Cortex of kidney (tissue), 1 donor: ENCODE measurements at places on chromosomes 4 and X.

GRCh38 chr4:686413-687040 lies 2.4 kb downstream of the SLC49A3 start:
- no peak for DNase-seq

DNA sequence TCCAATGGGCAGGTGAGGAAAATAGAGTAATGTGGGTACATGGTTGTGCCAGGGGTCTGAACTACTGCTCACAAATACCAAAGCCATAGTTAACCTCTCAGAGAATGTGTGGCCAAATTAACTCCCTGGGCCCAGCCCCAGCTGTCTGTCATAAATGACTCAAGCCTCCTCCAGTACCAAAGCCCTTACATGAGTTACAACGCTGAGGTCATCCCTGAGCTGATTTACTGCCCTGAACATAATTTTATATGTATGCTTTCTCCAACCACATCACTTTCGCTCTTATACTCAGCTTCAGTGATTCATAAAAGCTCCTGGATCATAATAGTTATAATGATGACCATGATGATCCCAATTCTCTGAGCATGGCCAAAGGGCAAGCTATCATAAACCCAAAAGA lies 283.9 kb downstream of the NKX6-1 start:
- no peak for DNase-seq

DNA sequence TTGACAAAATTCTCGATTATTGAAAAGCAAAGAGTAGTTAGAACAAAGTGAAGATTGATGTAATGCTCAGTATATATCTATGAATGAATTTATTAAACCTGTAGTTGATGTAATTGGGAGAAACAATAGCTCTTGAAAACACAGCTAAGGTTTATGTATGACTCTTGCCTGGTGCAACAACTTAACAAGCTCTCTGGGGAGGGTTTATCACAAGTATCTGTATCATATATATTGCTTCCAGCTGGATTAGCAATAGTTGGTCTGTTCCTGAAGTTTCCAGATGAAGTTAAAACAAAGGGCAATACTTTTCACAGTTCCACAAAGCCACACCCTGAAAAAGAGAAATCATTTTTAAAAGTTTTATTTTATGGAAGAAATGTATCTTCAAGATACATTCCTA lies 91.4 kb downstream of the ARSJ start:
- no peak for DNase-seq

DNA sequence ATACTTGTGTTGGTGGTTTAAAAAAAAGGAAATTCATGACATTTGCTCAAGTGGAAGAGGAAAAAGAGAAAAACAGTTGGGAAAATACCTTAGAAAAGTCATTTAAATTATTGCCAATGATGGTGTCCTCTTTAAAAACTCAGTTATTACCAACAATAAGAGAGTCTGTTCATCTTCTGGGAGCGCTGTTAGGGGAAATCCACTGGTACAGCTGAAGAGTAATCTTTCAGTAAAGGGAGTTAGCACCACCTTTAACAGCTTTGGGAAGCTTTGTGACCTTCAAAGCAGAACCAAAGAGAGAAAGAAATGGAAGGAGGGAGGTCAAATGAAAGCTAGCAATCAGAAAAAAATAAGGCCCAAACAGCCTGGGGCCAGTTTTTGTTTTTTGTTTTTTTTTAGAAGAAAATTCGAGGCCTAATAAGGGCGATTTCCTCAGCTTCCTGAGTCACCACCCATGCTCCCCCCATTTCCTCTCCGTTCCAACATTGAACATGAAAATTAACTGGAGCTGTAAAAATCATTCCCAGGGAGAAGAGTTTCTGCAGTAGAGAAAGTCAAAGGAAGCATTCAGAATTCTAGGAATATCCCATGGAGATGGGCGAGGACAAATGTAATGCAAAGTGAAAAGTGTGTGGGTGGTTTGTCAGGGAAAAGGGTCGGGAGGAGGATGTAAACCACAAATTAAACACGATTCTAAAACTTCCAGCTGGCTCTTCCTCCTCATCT lies 115.1 kb downstream of the SH3KBP1 start:
- DNase-seq: no peak

GRCh38 chrX:115183980-115184379 lies 5.2 kb upstream of the RBMXL3 start:
- DNase-seq: no peak
